ENCODE measurements at places on chromosomes 4 and X.

GRCh38 chr4:150318527-150318926, 240.3 kb downstream of the DCLK2 start:
- no peak overlapping the region for H3K4me3 ChIP-seq
- peaks cover 8% of the 10 kb centered on the region for H3K4me1 ChIP-seq
- DNase-seq, result no peak
- no peaks in the 10 kb centered on the region for H3K36me3 ChIP-seq
- no peak overlapping the region for H3K27ac ChIP-seq
- no peaks in the 10 kb centered on the region for H3K27me3 ChIP-seq

DNA sequence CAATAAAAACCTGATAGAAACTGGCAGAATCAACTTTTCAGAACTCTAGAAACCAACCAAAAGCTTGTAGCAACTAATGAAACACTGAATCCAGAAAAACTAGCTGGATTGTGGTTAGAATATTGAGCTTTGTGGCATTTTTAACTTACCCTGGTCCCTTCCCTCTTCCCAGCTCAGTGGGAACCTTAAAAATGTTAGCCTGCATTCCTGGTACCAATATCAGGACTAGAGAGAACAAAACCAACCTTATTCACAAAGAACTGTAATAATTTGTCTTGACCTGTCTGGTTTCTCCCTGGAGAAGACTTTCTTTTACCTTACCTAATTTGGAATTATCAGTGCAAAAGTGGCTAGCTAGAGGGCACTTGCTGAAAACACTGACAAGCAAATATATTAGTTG, 21.2 kb downstream of the SH3D19 start:
- no peak overlapping the region for H3K4me3 ChIP-seq
- DNase-seq, result no peak
- peaks cover 8% of the 10 kb centered on the region for H3K36me3 ChIP-seq
- H3K27me3 ChIP-seq, result no peaks in the 10 kb centered on the region

DNA sequence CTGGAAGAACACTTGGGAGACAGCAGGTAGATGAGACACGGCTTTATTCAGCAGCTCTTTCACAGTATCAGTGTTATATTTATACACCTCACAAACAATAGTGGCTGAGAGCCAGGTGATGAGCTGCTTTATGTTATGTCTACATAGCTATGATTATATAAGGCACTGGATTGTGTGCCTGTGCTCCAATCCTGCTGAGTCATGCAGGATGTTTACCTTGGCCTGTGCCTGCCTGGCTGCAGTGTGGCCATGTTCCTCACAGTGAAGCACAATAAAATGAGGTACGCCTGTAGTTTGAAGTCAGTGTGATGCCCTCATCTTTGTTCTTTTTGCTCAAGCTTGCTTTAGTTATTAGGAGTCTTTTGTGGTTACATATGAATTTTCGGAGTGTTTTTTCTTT, 31.3 kb downstream of the CXCL13 start:
- no peaks in the 10 kb centered on the region for H3K4me1 ChIP-seq
- H3K4me3 ChIP-seq, result no peak overlapping the region
- no peak for DNase-seq
- no peaks in the 10 kb centered on the region for H3K27me3 ChIP-seq
- no peak overlapping the region for H3K27ac ChIP-seq

DNA sequence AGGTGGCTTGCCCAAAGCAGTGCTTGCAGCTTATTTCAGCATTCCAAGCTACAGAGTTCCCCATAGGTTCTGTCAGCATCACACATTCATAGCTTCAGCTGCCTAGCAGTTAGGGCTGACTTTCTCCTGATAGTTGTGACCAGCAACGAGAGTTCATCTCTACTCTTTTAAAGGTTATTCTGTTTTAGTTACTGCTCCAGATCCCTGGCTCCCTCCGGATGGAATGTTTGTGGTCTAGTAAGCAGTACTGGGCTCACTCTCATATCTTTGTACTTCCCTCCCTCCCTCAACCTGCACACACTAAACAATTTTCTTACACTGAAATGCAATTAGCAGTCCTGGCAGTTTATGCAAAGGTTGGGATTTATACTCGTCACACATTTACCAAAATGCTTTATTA, 43.9 kb downstream of the PTTG2 start:
- H3K4me3 ChIP-seq, result no peak overlapping the region
- H3K4me1 ChIP-seq, result peaks cover 14% of the 10 kb centered on the region
- H3K27me3 ChIP-seq, result no peaks in the 10 kb centered on the region
- no peak for DNase-seq
- H3K27ac ChIP-seq, result no peak overlapping the region
- H3K36me3 ChIP-seq, result no peaks in the 10 kb centered on the region

GRCh38 chr4:138959097-138959815, 56.3 kb upstream of the NOCT start:
- no peak overlapping the region for H3K4me3 ChIP-seq
- peaks cover 6% of the 10 kb centered on the region for H3K27me3 ChIP-seq
- H3K4me1 ChIP-seq, result peaks cover 5% of the 10 kb centered on the region
- no peaks in the 10 kb centered on the region for H3K36me3 ChIP-seq

GRCh38 chr4:74578329-74578728, 133.4 kb downstream of the AREG start:
- no peak overlapping the region for H3K4me3 ChIP-seq
- no peaks in the 10 kb centered on the region for H3K36me3 ChIP-seq
- no peak overlapping the region for H3K27ac ChIP-seq
- no peak for DNase-seq

DNA sequence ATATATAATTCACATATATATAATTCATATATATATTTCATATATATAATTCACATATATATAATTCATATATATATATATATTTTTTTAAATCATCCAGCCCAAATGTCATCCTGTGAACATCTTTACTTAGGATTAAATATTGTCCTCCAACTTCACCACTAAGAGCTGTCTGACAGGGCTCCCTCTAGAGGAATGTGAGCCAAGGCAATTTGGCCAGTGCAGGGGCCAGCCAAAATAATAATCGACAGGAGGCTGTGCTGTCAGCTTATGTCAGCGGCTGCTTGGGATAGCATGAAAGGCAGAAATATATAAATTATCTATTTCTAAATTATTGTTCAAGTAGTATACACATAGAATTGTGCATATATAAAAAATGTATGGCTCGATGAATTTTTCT, 29.5 kb downstream of the EGFL6 start:
- H3K4me1 ChIP-seq, result no peaks in the 10 kb centered on the region
- peak; percentile 3 for DNase-seq
- no peaks in the 10 kb centered on the region for H3K27me3 ChIP-seq
- H3K36me3 ChIP-seq, result no peaks in the 10 kb centered on the region

GRCh38 chr4:188971125-188971524, 831.9 kb downstream of the TRIML1 start:
- H3K36me3 ChIP-seq, result no peaks in the 10 kb centered on the region
- H3K27me3 ChIP-seq, result no peaks in the 10 kb centered on the region
- no peak for DNase-seq
- H3K4me1 ChIP-seq, result no peaks in the 10 kb centered on the region

DNA sequence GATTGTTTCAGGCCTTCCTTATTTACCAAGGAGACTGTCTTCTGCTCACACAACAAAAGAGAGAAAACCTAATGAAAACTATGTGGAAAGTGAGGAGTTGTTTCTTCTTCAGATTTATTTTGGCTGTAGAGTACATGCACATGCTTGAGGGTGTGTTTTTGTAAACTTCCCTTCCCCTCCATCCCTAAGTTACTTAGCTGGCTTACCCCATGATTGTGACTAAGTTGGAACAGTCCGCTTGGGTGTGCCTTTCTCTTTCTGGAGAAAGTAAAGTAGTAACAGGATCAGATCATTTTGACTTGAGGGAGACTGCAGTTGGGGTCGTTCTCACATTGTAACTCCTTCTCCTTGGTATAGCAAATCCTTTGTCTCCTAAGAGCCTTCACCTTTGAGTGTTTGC, 155.9 kb downstream of the RTL9 start:
- no peak overlapping the region for H3K27ac ChIP-seq
- H3K27me3 ChIP-seq, result peaks cover 3% of the 10 kb centered on the region
- DNase-seq, result no peak
- no peaks in the 10 kb centered on the region for H3K36me3 ChIP-seq
- H3K4me3 ChIP-seq, result no peak overlapping the region

DNA sequence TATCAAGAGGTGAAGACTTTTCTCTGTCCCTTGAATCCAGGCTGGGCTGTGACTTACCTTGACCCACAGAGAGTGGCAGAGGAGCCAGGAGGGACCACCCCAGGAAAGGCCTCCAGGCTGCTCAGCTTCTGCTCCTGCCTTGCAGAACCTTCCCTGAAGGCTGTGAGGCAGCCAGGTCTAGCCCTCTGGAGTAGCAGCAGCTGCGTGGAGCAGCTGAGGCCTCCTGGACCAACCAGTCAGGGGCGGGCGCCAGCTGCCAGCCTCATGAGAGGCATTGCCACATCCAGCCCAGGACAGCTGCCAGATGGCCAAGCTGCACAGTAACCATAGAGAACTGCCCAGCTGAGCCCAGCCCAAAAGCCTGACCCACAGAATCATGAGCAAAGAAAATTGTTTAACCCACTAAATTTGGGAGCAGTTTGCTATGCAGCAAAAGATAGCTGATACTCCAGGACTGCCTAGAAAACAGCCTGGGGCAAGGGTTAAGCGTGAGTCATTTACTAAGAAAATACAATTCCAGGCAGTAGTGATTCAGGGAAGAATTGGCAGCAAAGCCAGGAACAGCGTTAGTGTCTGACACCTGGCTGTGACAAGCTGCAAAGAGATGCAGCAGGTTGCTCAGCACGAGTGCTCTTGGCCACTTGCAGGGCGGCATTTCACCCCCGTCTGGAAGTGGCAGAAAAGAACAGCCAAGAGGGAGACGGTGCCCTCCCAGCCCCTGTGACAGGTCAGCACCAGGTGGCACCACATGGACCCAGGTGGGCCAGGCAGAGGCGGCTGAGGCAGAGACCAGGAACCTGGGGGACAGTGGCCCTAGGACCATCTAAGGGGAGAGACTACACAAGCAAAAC, 14.7 kb upstream of the PDE6B start:
- H3K36me3 ChIP-seq, result peaks cover 5% of the 10 kb centered on the region
- no peak for DNase-seq
- H3K4me3 ChIP-seq, result no peak overlapping the region
- peaks cover 6% of the 10 kb centered on the region for H3K4me1 ChIP-seq

- H3K4me3 ChIP-seq, result no peak overlapping the region
- DNase-seq, result no peak
- H3K27ac ChIP-seq, result no peak overlapping the region
Measured at GRCh38 chrX:97672138-97672537, 788.4 kb downstream of the RPA4 start.

DNA sequence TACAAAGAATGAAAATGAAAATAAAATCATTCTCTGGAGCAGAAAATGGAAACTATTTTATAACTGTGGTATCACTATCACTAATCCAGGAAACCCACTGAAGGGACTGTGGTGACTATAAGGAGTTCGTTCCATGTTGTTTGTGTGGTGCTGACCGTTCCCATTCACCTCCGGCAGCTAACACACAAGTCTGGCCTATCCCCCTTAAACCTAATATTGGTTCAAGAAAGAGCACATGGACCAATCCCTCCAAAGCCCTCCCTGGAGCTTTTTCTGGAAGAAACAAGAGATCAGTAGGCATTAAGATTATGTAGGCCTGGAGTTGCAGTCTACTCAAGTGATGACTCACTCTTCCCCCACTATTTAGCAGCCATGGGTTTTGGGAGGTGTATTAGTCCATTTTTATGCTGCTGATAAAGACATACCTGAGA, 25.9 kb upstream of the FAM241A start:
- peaks cover 12% of the 10 kb centered on the region for H3K4me1 ChIP-seq
- no peaks in the 10 kb centered on the region for H3K36me3 ChIP-seq
- no peak overlapping the region for H3K4me3 ChIP-seq
- peak overlapping the region; percentile 3 for H3K27ac ChIP-seq
- DNase-seq, result no peak
- H3K27me3 ChIP-seq, result no peaks in the 10 kb centered on the region

DNA sequence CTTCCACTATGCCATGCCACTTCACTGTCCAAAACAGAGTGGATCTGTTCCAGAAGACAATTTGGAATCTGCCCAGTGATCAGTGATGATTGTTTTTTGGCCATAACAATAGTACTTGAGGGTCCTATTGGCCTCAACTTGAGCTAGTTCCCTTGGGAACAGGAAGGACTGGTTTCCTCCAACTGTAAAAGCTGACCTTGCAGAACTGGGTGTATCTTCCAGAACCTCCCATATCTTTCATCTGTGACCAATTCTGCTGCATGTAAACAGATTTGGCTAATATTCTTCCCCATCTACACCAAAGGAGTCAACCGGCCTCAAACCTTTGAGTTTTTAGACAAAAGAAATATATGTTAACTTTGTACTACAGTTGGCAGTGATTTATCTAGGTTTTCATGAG, 165.1 kb upstream of the TRPC5 start:
- H3K36me3 ChIP-seq, result no peaks in the 10 kb centered on the region
- peak overlapping the region; percentile 64 for H3K27ac ChIP-seq
- no peaks in the 10 kb centered on the region for H3K27me3 ChIP-seq
- H3K4me1 ChIP-seq, result peaks cover 4% of the 10 kb centered on the region
- no peak overlapping the region for H3K4me3 ChIP-seq
- no peak for DNase-seq

- H3K4me1 ChIP-seq, result no peaks in the 10 kb centered on the region
- no peak overlapping the region for H3K27ac ChIP-seq
- no peak overlapping the region for H3K4me3 ChIP-seq
- H3K36me3 ChIP-seq, result peaks cover 9% of the 10 kb centered on the region
Measured at GRCh38 chrX:2474280-2474962, 26.4 kb downstream of the DHRSX start.

GRCh38 chrX:125289920-125290319, 29.8 kb upstream of the TEX13C start:
- no peaks in the 10 kb centered on the region for H3K27me3 ChIP-seq
- H3K4me1 ChIP-seq, result peaks cover 5% of the 10 kb centered on the region
- H3K27ac ChIP-seq, result no peak overlapping the region
- H3K4me3 ChIP-seq, result no peak overlapping the region
- H3K36me3 ChIP-seq, result no peaks in the 10 kb centered on the region

DNA sequence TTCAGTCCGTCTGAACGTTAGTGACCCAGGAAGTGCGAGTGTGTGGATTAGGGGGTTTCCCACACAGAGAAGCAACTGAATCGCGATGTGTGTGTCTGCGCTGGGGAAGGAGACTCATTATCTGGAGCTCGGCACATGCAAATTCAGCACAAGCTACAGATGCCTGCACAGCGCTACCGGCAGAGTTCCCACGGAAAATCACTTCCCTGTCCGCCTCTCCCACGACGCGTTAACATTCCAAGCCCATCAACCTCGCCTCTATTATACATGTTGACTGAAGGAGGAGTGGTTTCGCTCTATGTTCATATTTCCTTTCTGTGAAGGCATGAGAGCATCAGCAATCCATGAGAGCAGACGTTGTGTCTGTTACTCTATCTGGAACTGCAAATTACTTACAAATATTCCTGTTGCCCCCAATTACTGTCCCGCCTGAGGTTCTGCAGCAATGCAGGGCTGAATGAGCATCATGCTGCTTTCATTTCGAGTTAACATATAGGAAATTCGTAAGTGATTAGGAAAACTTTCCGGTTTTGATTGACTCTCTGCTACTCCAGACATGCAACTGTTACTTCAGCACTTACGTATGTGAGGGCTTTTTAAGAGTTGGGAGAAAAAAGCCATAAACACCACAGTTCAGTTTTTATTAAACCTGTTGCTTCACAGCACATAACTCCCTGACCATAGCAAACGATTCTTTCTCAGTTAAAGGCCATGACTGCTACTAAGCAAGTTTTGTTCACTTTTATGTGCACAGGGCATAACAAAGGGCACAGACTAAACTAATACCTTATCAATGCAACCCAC, 15.0 kb upstream of the MTNR1A start:
- no peaks in the 10 kb centered on the region for H3K36me3 ChIP-seq
- no peak overlapping the region for H3K27ac ChIP-seq
- DNase-seq, result no peak
- no peaks in the 10 kb centered on the region for H3K4me1 ChIP-seq
- no peak overlapping the region for H3K4me3 ChIP-seq
- H3K27me3 ChIP-seq, result peaks cover 10% of the 10 kb centered on the region

- peaks cover 1% of the 10 kb centered on the region for H3K27me3 ChIP-seq
- peaks cover 9% of the 10 kb centered on the region for H3K36me3 ChIP-seq
- no peak overlapping the region for H3K27ac ChIP-seq
- no peak for DNase-seq
- no peak overlapping the region for H3K4me3 ChIP-seq
- H3K4me1 ChIP-seq, result peaks cover 2% of the 10 kb centered on the region
Measured at GRCh38 chrX:149950681-149951080, 12.4 kb upstream of the EOLA2 start.
